Stimulated activated CD4-positive, alpha-beta T cell treated with anti-CD3 and anti-CD28 coated beads, Interleukin-4, amount 100 ng/mL, for 24 hours (primary cell): ENCODE measurements at places on chromosomes 1 and 21.

DNA sequence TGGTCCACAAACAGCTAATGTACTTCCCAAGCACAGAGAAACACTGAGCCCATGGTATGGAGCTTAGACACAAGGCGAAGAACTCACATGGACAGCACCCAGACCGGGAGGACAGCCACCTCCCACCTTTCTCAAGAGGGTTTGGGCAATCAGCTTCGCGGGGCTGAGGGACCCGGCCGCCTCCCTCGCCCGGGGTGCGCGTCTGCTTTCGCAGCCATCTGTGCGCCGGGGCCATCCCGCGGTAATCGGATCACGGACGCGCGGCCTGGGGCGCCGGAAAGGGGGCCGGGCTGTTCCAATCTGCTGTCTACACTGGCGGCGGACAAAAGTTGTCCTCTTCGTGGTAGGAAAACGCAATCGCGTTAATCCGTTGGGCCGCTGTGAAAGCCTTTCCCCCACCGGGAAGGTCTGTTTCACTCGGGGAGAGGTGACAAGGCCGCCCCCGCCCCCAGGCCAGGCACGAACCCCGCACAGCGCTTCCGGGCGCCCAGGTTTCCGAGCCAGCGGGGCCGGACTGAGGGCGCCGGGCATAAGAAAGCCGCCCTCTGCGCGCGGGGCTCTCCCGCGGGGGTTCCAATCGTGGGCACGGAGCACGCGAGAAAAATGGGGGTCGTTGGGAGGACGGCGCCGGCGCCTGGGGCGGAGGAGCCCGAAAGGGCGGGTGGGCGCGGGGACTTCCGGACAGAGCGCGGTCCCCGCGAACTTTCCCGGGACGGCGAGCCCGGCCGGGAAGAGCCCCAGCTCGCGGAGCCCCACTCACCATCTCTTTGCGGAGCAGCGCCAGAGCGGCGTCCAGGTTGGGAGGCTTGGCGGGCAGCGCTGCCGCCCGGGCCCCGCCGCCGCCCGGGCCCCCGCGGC lies 664 bp downstream of the FAM89A start:
- DNase-seq: peak; percentile 36

DNA sequence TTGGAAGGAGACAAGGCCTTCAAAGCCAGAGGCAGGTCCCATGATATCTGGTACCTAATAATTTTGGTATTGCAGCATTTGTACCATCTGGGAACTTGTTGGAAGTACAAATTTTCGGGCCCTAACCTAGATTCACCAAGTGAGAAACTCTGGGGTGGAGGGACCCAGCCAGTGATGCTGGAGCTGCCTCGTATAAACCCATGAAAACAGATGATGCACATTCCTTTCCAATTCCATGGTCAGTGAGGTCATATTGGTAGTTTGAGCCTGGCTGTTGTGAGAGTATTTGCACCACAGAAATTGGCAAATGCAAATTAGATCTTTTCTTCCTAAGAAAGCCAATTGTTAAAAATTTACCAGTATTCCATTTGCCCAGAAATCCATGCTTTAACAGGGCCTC lies 269.6 kb upstream of the PLXNA2 start:
- DNase-seq: no peak

DNA sequence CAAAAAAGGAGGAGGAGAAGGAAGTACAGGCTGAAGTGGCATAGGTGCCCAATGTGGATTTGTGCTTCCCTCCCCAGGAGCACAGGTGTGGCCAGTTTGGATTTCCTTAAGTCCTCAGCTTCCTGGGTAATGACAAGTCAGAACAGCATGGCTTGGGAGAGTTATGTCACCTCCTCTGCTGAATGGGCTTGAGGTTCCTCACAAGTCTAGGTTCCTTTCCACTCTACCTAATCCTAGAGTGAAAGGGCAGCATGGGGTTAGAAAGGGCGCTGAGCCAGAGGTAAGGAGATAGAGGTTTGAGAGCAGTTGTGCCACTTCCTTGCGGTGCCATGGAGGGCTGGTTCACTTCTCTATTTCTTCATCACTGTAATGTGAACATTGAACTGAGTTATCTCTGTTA lies 35.5 kb upstream of the IL20 start:
- DNase-seq: no peak

DNA sequence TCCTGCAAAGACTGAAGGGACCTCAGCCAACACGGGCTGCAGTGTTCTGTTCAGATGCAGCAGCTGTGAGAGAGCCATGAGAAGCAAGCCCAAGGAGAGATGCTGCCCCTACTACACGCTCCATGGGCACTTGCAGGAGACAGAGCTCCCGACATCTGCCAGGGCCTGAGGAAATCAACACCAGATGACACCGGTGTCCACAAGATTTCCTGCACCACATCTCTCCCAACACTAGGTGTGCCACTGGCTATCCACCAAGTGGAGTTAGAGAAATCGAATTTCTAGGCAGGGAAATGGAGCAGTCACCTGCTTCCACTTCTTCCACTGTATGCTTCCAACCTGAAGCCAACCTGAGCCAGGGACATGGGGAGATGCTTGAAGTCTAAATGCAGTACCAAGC lies 445.3 kb downstream of the RWDD3 start:
- no peak for DNase-seq

GRCh38 chr1:20830378-20830777 lies 43.3 kb upstream of the HP1BP3 start:
- DNase-seq: no peak

- no peak for DNase-seq
Observed at GRCh38 chr1:158454537-158454936, 7.1 kb upstream of the OR10K1 start.

DNA sequence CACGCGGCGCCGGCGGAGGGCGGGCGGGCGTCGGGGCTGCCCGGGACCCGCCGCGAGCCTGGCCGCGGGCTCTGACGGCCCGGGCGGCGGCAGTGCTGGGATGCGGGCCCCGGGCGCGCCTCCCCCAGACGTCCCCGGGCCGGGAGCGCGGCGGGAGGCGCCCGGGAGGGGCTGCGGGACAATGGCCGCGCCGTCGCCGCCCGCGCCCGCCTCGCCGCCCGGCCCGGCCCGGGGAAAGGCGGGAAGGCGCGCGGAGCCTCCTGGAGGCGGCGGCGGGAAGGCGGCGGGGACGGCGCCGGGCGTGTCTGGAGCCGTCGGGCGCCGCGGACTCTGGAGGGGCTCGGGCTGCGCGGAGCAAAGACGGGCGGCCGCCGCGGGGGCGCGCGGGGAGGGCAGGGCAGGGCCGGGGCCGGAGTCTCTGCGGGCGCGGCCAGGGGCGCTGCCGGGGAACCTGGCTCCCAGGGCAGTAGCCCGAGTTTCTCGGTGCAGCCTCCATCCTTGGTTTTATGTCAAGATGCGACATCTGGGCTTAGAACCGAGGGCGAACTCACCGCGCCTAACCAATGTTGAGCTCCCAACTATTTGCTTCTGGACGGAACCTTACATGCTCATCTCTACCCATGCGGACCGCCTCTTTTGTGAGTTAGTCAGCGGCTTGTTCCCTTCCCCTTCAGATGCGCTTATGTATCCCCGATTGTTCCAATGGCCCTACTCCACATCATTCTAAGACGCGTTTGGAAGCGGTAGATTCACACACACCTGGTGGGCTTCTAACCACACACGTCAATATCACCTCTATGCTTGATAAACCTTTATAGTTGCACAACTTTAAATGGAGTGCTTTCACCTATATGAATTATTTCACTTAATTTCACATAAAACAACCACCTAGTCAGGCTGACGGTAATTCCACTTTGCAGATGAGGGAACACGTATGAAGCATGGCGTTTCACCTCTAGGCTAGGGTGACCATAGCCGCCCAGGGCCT lies 651 bp downstream of the ZBTB8A start:
- no peak for DNase-seq

DNA sequence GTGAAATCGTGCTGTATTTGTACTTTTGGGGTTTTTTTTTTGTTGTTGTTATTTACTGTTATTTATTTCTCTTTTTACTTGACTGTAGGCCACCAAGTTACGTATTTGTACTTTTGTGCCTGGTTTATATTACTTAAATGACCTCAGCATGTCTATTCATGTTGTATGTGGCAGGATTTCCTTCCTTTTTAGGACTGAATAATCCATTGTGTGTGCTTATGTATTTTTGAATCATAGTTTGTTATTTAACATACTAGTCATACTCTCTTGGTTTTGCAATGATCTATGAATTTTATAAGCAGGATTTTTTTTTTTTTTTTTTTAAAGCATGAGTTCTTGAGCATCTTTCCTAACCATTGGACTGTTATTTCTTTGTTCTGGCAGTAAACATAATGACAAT lies 51.2 kb downstream of the RNF2 start:
- no peak for DNase-seq

- DNase-seq: no peak
Observed at GRCh38 chr1:33433509-33434362, 2.8 kb upstream of the PHC2 start.

GRCh38 chr1:54325284-54325683 lies 80.9 kb downstream of the SSBP3 start:
- no peak for DNase-seq

- no peak for DNase-seq
Observed at GRCh38 chr21:42534421-42535378, 21.0 kb downstream of the SLC37A1 start.

DNA sequence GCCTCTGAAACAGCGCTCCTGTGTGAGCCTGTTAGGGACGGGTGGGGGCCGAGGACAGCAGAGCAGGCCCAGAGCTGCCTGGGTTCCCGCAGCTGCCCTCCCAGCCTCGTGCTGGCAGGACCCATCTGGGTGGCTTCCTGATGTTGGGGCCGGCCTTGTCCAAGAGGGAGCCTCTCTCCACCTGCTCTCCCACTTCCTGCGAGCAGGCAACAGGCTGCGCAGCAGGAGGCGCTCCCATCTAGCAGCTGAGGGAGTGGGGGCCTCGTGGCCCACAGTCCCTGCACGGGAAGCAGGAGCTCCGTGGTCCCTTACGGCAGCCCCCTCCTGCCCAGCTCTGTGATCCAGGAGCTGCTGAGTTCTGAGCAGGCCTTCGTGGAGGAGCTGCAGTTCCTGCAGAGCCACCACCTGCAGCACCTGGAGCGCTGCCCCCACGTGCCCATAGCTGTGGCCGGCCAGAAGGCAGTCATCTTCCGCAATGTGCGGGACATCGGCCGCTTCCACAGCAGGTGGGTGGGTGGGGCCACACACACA lies 68.0 kb downstream of the TRIM11 start:
- no peak for DNase-seq

- no peak for DNase-seq
Observed at GRCh38 chr1:2248127-2248826, 20.2 kb downstream of the SKI start.

DNA sequence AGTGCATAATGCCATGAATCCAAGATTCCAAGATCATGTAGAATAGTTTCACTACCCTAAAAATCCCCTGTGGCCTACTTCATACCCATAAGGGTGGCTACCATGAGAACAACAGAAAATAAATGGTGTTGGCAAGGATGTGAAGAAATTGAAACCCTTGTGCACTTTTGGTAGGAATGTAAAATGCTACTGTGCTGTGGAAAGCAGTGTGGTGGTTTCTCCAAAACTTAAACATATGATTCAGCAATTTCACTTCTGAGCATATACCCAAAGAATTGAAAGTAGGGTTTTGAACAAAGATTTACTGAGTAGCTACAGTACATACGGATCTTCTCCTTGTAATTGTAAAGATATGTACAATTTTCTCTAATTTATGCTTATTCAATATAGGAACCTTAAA lies 16.0 kb downstream of the FNBP1L start:
- DNase-seq: no peak

DNA sequence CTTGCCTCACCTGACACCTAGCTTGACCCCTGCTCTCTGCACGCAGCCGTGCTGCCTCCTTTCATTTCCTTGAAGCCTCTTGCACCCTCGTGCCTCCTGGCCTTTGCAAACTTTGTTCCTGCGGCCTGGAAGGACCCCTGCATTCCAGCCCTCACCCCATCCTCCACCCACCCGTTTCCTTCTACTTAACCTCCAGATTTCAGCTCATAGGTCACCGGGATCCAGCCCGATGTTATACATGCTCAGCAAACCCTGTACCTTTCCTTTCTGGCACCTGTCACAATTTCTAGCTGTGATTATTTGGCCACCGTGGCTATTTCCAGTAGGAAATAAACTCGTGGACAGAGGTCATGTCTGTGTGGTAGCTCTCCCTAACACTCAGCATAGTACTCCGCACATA lies 4.5 kb downstream of the EDARADD start:
- no peak for DNase-seq

DNA sequence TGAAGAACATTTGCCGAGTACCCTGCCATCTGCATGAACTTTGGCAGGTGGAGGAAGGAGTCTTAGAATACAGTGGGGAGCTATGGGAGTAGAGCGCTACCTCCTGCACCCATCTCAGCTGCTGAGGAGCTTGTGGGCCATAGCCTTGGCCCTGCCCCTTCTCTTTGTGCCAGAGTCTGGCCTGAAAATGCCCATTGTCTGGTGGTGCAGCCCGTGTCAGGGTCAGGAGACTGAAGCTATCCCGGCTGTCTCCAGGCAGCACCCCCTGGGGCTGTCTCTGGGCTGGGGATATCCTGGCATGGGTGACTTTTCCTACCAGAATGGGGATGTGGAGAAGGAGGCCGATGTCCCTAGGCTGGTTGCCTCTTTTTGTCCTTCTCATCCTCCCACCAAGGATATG lies 7.3 kb downstream of the IPO13 start:
- DNase-seq: no peak

- DNase-seq: no peak
Observed at GRCh38 chr1:7474143-7474490, 297.0 kb upstream of the VAMP3 start.

DNA sequence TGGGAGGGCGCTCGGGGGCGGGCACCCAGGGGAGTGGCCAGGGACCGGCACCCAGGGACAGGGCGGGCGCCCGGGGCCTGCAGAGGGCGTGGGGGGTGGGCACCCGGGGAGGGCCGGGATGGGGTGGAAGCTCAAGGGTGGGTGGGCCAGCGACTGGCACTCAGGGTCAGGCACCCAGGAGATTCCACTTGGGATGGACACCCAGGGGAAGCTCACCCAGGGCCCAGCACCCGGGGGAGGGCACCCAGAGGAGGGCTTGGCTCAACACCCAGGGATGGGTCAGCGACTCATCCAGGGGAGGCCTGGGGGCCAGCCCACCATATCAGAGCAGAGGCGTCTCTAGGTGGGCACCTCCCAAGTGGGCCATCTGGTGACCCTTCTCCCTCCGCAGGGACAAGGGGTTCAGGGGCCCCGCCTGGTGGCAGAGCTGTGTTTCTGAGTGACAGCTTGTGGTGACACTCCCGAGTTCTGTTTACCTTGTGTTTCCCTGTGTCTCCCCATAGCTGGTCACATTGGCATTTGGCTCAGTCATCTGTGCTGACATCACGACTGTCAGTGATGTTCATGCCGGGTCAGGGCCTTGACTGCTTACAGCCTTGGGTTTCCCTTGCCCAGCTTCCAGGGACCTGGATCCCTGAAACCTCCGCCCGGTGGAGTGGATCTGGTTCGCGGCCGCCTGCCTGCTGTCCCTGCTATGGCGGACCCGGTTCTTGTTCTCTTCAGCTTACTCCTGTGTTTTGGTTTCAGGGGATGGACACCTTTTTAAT lies 749 bp downstream of the IBA57 start:
- peak; percentile 57 for DNase-seq

- peak; percentile 74 for DNase-seq
Observed at GRCh38 chr21:23968722-23969647, 1638.3 kb downstream of the MRPL39 start.

- DNase-seq: no peak
Observed at GRCh38 chr21:31489726-31490125, 145.7 kb upstream of the TIAM1 start.
